Thoracic aorta (tissue), 2 donors: ENCODE measurements at places on chromosomes 1 and 21.

- DNase-seq = no peak
These were observed 172.7 kb downstream of the PTPRU start for GRCh38 chr1:29408831-29409605.

DNA sequence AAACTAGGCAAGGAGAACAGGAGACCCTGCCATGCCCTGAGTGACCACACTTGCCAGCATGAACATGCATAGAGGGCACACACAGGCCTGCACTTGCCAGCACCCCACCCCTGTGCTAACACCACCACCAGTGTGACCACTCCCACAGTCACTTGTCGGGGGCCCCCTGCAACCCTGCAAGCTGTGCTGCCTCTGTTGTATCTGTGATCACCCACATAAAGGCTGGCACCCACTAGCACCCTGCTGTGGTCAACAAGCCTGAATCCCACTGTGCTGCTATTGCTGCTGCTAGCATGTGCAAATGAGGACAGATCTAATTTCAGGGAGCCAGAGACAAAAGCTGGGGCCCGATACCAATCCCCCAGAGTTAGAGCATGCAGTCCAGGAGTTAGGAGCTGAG is 217.7 kb downstream of the GIPC2 start:
- no peak for DNase-seq

DNA sequence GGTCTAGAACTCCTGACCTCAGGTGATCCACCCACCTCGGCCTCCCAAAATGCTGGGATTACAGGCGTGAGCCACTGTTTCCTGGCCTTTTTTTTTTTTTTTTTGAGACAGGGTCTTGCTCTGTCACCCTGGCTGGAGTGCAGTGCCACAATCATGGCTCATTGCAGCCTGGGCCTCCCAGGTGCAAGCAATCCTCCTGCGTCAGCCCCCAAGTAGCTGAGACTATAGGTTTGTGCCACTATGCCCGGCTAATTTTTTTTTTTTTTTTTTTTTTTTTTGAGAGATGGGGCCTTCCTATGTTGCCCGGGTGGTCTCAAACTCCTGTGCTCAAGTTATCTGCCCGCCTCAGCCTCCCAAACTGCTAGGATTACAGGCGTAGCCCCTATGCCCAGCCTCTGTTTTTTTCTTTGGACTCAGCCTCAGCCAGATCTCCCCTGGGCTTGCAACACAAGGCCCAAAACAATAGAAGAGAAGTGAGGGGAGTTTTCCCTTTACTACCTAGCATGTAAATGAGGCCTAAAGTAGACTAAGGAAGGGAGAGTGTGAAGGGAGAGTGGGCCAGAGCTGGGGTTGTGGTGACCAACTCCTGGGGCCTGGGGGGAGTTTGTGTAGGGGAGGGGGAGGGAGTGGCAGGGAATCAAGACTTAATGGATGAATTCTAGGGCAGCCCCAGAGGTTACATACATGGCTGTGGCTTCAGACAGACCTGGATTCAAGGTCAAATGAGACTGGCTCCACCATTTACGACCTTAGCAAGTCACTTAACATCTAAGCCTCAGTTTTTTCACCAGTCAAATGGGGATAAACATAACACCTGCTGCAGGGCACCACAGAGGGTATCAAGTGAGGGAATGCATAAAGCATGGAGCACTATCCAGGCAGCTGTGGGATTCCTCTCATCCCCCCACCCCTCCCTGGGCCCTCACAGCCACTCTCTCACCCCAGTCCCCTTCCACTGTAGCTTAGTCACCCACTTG is 1.6 kb upstream of the CD52 start:
- DNase-seq = no peak

DNA sequence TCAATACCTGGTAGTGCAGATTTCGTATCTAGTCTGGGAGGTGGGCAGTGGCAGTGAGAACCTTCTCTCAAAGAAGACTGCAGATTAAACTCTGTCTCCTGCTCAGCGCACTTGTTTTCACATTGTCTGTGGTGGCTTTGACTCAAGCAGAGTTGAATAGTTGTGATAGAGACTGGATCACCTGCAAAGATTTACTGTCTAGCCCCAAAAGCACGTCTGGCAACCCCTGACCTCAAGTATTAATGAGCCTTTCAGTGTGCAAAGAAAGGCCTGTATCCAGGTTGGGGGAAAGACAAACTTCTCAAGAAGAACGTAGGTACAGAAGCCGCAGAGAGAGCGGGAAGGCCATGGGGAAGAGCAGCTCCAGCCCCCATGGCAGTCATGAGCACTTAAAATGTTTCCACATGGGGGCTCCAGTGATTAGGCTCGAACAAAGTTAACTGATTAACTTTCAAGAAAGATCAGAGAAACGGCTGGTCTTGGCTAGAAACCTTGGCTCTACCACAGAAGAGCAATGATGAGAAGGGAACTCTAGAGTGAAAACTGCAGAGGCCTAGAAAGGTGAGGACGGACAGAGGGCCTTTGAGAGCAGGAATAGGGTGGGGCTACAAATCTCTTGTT is 15.2 kb downstream of the HENMT1 start:
- no peak for DNase-seq

- DNase-seq = no peak
These were observed 324.0 kb upstream of the VAMP3 start for GRCh38 chr1:7447093-7447492.

DNA sequence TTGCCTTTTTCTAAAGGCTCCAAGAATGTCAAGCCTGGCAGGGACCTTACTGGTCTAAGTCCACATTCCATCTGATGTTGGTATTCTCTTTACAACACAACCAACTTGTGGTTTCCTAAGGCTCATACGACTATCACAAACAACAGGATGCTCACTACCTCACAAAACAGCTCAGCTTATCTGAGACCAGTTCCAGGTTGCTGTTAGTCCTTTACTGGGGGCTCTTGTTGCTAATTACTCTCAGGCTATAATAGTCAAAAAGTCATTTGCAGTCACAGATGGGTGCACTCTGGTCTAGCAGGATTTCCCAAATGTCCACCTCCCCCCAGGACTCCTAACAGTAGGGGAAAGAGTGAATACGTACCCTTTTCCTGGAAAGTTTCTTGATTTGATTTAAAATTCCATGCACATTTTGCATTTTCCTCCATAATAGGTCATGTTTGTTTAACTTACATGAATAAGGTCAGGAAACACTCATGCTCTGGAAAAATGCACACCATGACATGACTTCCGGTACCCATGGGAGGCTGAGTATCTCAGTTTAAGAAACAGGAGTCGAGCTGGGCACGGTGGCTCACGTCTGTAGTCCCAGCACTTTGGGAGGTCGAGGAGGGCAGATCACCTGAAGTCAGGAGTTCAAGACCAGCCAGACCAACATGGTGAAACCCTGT is 16.0 kb downstream of the LCK start:
- DNase-seq = no peak
